ENCODE measurements at places on chromosomes 1 and 21.

DNA sequence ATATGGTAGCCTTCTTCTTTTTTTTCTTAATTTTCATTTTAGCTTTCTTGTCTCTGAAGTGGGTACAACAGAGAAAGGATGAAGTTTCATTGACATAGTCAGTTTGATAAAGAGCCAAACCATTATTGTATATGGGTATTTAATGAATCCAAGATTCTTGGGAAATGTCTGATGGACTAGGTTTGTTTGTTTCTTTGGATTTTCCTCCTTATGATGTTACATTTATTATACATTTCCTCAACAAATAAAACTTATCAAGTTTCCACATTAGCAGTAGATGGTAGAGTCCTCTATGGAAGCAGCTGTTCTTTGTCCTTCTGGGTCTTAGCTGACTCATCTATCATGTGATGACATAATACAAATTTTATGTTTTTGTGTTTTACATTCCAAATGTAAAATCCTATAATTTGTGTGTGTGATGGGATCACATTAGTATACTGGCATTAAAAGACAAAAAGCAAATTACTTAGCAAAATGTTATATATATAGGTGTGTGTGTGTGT, 6.0 kb downstream of the COL24A1 start:
- DNase-seq, result no peak

GRCh38 chr1:183653876-183654451, 848 bp upstream of the APOBEC4 start:
- DNase-seq, result no peak

DNA sequence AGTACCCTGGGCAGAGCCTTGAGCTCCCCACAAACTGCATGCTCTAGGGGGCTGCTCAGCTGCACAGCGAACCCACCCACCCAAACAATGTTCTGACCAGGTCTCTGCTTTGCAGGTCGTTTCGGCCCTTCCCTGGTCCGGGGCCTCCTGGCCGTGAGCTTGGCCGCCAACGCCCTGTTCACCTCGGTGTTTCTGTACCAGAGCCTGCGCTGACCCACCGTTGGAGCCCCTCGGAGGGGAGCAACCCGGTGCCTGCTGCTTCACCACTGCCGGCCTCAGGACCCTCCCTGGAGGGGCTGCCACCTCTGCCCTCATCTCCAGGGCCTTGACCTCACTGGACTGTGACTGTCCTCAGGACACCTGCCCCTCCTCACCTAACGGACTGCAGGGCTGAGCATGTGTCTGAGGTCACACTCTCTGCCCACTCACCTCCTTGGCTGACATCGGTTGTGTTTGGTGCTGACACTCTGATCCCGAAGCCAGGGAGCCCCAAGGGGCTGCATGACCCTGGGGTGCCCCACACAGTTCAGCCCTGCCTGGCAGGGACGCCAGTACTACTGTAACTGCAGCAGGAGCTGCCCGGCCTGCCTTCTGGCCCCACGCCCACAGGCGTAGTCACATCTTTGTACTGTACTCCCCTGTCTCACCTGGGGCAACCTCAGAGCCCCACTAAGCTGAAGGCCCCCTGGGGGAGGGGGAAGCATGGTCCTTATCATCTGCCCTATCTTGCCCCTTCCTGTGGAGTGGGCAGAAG, 24.3 kb downstream of the TMEM201 start:
- DNase-seq, result no peak

- no peak for DNase-seq
Measured at GRCh38 chr1:44408632-44409602, 3.9 kb downstream of the RNF220 start.

DNA sequence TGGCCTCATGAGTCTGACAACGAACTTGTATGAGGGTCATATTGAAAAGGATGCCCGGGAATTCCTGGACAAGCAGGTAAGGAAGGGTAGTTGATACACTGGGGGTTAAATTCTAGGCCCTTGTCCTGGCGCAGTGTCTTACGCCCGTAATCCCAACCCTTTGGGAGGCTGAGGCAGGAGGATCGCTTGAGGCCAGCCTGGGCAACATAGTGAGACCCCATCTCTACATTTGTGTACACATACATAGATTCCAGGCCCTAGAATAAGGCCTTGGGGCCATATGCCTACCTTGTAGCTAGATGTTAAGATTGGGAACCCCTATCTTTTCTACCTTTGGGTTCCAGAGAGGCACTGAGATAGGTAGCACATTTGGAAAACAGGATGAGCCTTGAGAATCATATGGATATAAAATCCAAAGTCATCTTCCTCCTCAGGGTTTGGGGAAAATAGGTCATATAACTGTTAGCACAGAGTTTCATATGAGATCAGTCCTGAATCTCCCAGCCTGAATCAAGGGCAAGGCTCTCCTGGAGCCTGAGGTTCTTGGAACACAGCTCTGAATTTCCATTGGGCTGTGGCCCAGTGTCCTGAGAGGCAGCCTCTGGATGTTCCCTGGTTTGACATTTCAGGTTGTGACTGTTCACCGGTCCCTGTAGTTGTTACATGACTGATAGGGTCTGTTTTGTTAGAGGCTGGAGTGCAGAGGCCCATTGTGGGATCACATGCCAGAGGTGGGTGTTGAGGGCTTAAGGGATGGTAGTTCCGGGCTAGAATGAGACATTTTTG, 104.4 kb downstream of the PIK3R3 start:
- DNase-seq, result no peak

DNA sequence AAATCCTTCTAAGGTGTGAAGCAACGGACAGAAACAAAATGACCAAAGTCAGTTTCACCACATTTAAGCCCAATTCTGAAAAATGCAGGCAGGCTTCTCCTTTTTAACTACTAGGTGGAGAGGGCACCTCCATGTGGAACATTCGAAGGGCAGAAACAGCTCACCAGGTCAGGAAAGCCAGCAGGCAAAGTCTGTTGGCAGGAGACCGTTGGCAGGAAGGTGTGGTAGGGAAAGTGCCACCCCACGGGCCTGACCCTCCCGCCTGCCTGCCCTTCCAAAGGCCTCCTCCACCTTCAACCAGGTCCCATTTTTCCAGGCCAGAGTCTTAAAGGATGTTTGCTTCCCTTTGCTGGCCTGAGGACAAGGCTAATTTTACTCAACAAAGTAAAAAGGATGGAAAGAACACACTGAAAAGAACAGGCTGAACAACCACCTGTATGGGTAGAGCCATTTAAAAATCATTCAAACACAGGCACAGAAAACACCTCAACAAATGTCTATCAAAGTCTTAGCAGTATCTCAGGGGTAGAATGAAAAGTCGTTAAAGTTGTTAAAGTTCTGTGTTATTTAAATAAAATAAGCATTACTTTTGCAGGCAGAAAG, 26.4 kb downstream of the CAPZB start:
- no peak for DNase-seq

DNA sequence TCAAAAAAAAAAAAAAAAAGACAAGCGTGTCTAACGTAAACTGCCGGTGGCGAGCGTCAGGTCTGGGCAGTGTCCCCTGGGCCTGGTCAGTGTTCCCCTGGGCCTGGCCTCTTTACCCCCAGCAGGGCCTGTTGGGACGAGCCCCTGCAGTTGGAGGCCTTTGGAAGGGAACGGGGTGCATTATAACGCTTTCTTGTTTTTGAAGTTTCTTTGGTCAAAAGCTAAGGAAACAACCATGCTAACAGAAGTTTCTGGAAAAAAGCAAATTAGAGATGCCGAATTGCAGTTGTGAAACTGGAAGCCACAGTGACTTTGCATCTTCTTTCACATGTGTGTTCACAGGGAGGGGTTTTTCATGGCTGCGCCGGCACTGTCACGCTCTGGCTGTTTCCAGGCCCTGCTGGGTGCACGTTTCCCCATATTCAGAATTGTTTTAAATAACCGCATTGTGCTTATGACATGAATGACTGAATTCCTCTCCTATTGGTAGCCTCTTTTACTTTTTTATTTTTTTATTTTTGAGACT, 16.0 kb downstream of the RRP1 start:
- no peak for DNase-seq

DNA sequence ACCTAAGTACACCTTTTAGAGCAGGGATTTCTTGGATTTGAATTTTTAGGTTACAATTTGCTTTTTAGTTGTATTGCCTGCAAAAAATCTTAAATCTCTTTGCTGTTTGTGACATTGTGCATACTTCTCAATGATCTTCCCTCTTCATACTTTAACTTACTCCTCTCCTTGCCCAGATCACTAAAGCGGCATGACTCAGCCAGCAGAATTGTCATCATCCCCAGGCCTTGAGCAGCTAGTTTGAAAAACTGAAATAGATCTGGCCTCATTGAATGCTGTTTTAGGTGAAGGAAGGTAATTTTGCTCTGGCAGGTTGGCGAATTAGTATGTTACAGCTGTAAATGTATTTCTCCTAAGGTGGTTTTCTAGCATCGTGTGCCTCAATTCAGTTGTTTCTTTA, 145.9 kb downstream of the RYR2 start:
- DNase-seq, result no peak

DNA sequence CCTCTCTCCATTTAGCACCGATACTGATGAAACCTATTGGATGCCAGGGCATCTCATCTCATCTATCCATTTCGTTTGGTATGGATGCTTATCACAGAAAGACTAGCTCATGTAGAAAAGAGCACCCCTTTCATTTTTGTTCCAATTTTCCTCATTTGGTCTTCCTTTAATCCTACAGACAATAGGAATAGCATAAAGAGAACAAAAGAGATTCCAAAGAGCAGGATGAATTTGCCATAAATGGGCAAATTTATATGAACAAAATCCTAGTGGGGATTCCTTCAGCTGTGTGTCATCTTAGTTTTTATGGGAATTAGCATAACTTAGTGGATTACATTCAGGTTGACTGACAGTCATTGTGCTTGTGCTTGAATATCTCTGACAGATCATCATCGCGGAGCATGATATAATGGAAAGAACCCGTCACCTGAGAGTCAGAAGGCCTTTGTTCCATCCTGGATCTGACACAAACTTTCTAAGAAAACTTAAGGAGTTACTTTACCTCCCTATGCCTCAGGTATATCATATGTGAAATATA, 777.5 kb upstream of the ADGRL2 start:
- DNase-seq, result no peak

- DNase-seq, result no peak
Measured at GRCh38 chr1:25033828-25034705, 104.0 kb upstream of the RUNX3 start.

DNA sequence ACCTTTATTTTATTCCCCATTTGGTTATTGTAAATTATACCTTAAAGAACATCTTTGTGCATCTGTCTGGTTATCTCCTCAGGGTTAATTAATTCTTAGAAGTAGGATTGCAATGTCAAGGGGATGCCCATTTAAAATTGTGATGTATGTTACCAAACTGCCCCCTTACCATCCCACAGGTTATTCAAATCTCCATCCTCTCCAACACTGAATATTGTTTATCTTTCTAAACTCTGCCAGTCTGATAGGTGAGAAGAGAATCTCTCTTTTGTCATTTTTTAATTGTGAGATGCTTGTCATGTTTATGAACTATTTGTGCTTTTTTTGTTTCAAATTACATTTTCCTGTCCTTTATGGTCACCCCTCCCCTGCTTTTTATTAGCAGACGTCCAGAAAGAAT, 55.8 kb downstream of the VWA5B1 start:
- DNase-seq, result no peak

- no peak for DNase-seq
Measured at GRCh38 chr1:203564024-203564423, 62.6 kb upstream of the ATP2B4 start.

- no peak for DNase-seq
Measured at GRCh38 chr21:15018382-15018781, 46.4 kb downstream of the NRIP1 start.

GRCh38 chr1:168561989-168562388, 14.4 kb upstream of the XCL1 start:
- DNase-seq, result no peak

- DNase-seq, result no peak
Measured at GRCh38 chr1:59477286-59477685, 180.4 kb downstream of the FGGY start.

GRCh38 chr21:35338281-35338680, 289.2 kb upstream of the RUNX1 start:
- no peak for DNase-seq

DNA sequence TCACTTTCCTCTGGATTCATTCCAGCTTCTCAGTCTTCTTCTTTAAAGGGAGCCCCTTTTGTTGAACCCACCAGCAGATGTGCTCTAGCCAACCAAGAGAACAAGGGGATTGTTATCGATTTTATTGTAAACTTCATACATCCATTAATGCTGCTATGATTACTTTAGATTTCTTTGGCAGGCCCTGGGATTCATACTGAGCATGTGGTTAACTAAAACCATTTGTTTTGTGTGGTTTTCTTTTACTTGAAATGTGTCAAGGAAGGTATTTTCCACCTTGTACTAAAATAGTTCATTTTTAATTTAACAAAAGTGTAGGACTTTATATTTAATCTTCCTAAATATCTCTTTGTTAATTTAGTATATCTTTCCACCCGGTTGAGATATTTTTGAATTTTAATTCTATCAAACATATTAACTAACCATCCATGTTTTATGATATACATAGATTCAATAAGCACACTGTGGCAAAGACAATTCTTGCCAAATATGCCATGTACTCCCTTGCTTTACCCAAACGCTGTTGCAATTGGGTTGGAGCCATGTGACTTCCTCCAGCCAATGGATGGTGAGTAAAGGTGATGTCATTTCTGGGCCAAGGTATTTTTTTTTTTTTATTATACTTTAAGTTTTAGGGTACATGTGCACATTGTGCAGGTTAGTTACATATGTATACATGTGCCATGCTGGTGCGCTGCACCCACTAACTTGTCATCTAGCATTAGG, 74.2 kb upstream of the LRRC8D start:
- no peak for DNase-seq

All from NCI-H446 treated with DMSO at 0.1 percent for 48 hours (cell line).